ENCODE measurements at places on chromosomes 5 and 9. TPM values are rescaled to one million over a fixed set of nuclear protein-coding genes. Genes with fewer than 3 reads are reported as not detected.

The SLC36A3 gene
- not detected for total RNA-seq

The HAVCR2 gene
- not detected for total RNA-seq

The PCDHA13 gene
- total RNA-seq = not detected

The PCDHB14 gene
- 0.04 TPM for total RNA-seq

The ANKDD1B gene
- not detected for total RNA-seq
